ENCODE measurements at places on chromosomes 11 and 22.

- DNase-seq, result peak; percentile 90
Observed at GRCh38 chr22:35921777-35922176, 106.8 kb downstream of the RBFOX2 start.

DNA sequence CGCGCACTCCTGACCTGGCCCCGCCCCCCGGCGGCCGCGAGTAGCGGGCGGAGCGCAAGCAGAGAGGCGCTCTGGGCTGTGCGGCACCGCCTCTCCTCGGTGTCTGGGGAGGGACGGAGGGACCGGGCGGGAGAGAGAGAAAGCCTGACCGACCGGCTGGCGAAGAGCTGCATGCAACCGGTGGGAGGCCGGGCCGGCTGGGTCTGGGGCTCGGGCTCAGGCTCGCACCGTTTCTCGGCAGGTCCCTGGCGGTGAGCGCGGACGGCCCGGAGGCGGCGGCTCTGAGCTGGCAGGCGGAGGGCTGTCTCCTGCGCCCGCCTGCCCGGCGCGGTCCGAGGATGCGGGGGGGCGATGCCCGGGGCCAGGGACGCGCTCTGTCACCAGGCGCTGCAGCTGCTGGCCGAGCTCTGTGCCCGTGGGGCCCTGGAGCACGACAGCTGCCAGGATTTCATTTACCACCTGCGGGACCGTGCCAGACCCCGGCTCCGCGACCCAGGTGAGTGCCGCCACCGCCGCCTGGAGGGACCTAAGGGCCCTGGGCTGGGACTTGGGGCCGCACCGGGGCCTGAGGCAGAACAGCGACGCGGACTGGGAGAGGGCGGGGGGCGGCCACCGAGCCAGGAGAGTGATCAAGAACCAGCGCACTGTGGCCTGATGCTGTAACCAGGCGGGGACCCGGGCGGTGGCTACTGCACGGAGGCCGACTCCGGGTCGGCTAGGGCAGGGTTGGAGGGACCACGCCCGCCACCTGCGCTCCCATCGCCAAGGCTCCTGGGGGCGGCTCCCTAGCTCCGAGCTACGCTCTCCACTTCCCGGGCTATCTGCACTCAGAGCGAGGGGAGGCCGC, at the start of gene SYT9:
Gene SYT9, plus strand, starts transcription at position 69 of the 847 bp plus-strand sequence. Its CDS starts 283 bp downstream, at position 352.
- DNase-seq, result peak; percentile 6

DNA sequence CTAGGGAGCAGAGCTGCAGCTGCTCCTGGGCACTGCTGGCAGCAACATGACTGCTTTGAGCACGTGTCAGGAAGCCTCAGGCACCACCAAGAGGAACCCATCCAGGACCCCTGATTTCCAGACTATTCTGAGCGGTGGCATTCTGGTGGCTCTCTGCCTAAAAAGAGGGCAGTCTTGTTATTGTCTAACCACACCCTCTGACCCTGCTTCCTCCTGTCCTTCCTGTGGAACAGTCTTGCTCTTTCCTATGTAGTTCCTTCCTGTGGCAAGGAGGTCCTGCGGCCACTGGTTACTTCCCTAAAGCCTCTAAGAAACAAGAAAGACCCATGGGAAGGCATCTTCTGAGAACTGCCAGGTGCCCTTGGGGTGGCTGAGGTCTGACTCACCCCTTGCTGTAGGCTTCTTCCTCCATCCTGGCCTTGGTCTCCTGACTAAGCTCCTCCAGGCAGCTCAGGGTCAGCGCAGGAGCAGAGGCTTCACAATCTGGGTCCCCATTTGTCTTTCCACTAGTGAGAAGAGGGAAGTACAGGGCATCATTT, 13.1 kb upstream of the LYVE1 start:
- no peak for DNase-seq

GRCh38 chr11:26792941-26793340, 71.1 kb upstream of the SLC5A12 start:
- peak; percentile 70 for DNase-seq

DNA sequence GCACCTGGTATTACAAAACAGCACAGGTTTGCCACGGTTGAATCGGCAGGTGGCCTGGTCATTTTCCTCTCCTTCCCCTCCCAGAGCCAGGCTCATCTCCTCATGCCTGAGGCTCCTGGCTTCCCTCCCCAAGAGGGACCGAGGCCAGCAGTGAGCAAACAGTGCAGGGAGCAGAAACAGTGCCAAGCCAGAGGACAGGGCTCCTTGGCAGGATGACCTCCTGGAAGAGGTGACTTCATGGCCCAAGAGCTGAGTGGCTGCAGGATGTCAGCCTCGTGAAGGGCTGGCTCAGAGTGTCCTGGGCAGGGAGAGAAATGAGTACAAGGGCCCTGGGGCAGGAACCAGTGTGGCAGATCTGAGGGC, 22.8 kb upstream of the PPFIA1 start:
- no peak for DNase-seq

GRCh38 chr11:95883381-95883780, 40.5 kb downstream of the MTMR2 start:
- DNase-seq, result no peak

- DNase-seq, result no peak
Observed at GRCh38 chr11:125381499-125382044, 114.5 kb downstream of the FEZ1 start.

- DNase-seq, result no peak
Observed at GRCh38 chr11:36095716-36096115, 151.9 kb downstream of the LDLRAD3 start.

DNA sequence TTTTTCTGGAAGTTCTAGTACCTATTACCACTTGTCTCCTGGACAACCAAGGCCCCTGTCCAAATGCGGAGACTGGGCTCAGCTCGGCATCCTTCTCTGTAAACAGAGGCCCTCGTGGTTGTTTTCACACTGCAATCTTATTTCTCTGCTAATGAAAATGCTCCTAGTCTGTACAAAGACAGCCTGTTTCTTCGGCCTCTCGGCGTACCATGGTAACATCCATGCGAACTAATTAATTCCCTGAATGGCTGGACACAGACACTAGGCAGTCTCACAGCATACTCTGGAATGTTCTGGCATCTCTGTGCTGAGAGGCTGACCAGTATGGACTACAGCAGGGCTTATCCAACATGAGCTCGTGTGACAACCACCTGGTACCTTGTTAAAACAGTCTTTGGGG, 5.7 kb downstream of the POLR3H start:
- no peak for DNase-seq

DNA sequence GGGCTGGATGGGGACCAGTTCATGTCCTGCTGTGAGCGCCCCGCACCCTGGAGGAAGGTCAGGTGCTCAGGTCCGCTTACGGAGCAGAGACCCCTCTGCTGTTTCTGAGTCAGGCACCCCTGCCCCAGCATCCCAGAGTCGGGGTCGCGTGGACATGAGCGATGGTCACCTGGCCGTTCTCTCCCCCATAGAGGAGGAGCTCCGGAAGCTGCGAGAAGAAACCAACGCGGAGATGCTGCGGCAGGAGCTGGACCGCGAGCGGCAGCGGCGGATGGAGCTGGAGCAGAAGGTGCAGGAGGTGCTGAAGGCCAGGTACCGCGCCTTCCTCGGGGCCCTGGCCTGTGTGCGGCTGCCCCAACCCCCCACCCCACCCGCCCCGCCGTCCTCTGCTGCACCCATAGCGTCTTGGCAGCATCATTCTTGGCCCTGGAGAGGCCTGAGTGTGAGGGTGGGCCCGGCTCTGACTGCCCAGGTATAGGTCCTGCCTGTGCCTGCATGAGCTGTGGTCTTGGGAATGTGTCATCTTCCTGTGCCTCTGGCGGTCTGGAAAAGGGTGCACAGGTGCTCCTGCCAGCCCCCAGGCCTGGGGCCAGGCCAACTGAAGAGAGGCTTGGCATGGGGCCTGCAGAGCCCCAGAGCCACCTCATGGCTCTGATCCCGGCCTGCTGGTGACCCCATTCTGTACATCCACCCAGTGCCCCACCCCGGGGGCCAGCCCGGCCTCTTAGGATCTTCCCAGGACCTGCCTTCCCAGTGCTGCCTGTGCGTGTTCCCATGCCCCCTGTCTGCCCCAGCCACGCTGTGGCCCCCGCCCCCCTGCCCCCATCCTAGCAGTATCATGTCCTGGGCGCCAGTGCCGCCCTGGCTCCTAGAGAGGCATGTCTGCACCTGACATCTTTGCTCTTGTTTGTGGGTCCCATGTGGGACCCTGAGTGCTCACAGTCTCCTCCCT, 38.1 kb downstream of the GRAMD4 start:
- DNase-seq, result no peak

- no peak for DNase-seq
Observed at GRCh38 chr11:4508886-4509285, 26.4 kb downstream of the OR52K1 start.

DNA sequence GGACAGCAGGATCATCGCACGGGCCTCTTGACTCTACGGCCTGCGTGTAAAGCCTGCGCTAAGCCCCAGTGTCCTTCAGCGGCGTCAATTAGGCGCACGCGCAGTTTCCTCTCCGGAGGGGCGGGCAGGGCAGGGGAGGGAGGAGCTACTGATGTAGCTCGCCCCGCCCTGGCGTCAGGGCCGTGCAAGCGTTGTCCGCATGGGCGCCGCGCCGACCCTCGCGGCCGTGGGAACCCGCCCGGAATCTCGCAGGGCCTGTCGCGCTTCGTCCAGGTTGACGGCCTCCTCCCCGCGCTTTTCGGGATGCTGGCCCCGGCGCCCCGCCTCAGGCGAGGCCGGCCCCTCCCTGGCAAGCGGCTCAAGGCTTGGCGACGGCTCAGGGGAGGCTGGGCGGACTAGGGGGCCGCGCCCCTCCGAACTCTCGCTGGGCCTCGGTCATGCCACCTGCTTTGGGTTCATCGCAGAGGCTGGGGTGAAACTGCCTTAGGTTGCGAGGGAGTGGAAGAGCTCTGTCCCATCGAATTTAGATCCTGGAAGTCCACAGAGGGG, 61.1 kb downstream of the ST3GAL4 start:
- DNase-seq, result peak; percentile 81

DNA sequence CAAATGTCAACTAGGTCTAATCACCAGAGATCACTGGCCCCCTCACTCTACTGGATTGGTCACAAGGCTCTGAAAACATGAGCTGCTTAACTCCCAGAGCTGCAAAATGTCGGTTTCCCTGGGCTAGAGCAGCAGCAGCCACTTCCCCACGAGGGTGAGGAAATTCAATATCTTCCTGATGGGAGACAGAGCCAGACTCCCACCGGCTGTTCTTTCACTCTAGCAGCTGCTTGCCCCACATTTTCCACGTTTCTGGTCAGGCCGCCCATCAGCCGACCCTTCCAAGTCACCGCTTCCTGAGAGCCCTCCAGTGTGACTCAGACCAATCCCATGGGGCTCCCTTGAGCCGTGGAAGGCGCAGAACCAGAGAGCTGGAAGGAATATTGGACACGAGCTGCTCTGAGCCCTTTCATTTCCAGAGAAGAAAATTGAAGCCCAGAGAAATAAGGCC, 227.0 kb downstream of the ADAMTS15 start:
- peak; percentile 77 for DNase-seq

DNA sequence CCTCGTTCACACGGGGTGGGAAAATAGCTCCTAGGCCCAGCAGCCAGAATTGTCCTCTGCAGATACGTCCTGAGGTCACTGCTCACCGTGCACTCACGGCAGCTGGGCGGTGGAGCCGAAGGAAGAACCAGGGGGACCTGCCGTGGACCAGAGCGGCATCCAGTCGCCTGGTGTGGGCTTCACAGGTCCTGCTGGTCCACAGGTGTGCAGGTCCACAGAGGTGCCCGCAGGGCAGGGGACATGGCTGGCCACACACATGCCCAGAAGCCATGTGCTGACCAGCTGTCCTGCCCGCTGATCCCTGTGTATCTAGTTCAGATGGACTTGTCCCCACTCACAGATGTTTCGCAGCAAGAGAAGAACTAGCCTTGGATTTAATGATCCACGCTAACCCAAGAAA, 10.6 kb upstream of the PKP3 start:
- no peak for DNase-seq

DNA sequence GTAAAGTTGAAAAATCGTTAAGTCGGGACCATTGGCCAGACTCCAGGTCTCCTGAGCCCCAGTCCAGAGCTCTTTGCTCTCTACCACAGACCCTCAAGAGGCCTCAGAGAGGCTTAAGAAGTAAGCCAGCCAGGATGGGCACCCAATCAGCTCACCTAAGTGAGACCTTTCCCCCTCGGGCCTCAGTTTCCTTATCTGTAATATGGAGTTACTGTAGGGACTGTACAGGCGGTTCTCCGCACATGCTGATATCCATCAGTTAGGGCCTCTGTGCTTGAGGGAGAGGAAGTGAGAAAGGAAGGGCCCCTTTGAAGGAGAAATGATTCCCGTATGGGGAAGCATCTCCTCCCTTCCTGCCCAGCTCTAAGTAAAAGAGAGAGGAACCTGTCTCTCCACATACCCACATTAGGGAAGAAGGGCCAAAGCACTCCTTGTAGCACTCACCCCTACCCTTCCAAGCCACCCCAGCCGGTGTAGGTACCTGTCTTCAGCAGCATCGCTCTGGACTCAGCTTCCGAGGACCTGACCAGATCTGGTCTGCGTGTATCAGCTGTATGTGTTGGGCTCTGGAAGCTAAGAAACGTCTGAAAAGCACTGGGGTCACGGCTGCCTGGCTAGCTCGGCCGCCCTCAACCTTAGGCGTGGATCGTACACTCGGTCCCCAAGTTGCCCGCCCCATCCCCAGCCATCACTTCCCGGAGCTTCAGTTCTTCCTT, 653 bp downstream of the NAGA start:
- DNase-seq, result no peak

DNA sequence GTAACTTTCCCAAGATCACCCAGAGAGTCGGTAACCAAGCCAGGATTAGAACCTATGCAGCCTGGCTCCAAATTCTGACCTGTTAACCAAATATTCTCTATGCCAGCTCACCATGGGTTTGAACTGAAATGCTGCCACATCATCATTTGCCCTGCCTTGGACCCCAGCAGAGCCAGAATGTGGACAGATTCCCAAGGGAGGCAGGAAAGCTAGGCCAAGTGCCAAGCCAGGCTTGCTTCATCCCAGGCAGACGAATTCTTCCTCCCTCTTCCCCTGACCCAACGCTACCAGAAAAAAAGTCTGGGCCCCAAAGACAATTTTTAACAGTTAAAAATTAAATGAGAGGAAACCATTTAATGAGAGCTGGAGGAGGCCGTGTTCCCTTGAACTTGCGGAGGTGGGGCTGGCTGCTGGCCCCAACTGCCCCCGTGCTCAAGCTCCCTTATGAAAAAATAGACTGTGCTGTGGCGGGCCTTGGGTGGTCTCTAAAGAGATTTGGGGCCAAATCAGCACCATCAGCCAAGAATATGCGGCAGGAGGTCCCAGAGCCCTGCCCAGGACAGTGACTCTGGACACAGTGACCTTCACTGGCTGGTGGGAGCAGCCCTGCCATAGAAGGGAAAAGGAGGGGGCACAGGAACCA, 184.1 kb upstream of the SYT13 start:
- peak; percentile 72 for DNase-seq

- DNase-seq, result no peak
Observed at GRCh38 chr11:128947773-128948172, 5.1 kb upstream of the TP53AIP1 start.

DNA sequence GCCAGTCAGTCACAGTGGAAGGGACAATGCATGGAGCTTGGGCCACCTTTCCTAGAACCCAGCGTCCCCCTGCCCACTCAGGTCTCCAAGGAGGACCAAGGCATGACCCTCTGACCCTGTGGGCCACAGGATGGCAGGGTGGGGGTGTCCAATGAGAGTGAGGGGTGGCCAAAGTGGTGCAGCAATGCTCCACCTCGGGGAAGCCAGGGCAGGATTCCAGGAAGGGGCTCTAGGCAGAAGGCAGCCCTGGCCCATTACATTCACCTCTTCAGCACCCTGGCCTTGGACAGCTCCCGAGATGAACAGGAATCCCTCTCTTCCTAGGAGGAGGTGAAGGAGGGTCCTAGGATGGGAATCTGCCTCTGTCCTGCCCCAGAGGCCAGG, 597.5 kb downstream of the BRD1 start:
- DNase-seq, result no peak

All from AG10803 (cell line).